ENCODE measurements at places on chromosomes 12 and 14.

GRCh38 chr12:120479458-120479857 lies 9.9 kb upstream of the SRSF9 start:
- DNase-seq: no peak

- no peak for DNase-seq
Observed at GRCh38 chr14:62206456-62206855, 444.2 kb downstream of the SNAPC1 start.

DNA sequence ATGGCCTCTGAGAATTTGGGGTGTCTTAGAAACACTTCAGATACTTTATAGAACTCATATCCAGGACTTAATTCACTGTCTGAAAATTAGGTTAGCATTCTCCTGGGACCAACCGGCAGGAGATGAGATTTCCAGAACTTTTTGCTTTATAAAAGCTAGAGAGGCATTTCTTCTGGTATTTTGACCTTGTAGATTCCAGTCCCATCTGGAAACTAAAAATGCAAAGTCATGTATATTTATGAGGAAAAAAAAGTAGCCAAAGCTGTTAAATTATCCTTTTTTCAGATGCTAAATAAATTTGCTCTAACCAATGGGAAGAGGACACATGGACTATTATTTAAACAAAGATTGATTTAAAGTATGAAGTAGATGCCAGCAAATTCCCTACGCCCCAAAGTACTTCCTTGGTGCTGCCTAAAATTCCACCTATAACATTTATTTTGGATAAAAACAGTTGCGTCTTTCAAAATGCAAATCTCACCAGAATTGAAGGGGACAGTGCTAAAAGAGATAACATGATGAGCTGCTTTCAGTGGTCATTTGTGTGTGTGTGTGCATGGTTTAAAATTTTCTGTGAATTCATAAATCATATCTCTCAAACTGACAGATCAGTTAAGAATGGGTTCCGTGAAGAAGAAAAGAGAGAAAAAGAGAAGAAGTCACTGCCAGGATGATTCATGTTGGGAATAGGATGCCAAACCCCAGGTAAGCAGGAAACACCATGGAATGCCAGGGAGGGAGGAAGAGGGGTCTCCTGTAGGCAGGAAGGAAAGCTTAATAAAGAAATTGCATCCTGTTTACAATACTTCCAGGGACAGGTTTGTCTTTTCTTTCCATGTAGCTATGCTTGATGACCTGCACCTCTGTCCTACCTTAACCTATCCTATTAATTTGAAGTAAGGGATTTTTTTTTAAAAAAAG lies 97.7 kb upstream of the RGS6 start:
- no peak for DNase-seq

DNA sequence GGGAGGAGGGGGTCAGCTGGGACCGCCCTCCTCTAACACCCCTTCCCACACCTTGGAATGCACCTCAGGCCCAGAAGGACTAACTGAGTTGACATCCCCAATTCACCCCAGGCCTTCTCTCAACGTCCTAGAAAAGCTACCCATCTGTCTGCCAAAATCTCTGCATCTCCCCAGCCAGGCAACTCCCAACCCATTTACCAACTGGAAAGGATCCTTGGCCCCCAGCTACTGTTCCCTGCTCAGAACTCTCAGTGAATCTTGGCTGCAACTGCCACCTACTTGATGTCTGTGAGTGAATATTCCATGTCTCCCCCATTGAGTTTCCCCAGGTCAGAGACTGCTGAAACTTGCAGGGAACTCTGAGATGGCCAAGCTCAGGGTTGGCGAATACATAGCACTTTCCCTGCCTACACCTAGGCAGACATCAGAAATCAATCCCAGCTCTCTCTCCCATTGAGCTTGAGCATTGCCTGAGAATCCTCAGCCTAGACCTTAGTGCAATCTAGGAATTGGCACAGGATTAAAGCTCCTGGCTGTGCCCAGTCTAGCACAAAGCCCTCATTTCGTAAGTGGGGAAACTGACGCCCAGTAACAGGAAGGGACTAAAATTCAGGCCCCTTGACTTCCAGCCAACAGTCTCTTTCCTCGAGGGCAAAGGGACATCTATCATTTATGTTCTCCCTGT lies 71.9 kb upstream of the NCOR2 start:
- DNase-seq: no peak

DNA sequence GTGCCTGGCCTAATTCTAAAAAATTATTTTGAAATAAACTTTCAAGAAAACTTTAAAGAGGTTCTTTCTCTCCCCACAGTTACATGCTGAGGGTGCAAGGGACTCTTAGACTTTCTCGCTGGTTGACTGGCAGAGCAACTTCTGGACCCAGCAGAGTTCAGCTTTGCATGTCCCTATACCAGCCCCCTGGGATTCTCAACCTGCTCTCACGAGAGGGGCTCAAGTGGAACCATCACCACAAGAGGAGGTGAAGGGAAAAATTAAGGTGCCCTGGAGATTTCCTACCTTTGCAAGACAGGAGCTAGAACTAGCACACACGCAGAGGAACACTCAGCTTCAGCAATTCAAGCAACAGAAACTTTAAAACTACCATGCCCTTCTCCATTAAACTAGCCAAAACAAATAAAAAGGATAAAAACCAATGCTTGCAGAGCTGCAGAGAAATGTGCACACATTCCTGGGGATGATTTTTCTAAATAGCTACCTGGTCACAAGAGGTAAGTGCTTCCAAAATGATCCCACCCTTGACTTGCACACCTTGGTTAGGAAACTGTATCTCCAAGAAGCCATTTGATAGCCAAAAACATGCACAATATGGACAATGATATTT lies 2.5 kb downstream of the HVCN1 start:
- no peak for DNase-seq

DNA sequence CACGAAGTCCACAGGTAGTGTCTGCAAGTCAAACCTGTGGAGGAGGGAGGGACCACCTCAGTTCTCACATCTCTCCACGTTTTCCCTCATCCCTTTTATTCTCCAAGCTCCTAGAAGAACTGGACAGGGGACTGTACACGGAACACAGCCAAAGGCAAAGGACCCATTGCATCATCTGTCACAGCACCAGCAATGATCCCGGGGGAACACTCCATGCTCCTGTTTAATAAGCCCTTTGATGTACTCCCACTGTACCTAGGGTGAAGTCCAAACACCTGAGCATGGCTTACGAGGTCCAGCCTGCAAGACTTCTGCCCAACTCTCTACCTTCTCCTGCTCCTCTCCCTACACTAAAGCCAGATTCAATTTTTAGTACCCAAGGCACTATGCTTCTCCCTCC lies 26.5 kb downstream of the PRPF40B start:
- no peak for DNase-seq

GRCh38 chr12:66947119-66947518 lies 268.2 kb upstream of the GRIP1 start:
- DNase-seq: no peak

- no peak for DNase-seq
Observed at GRCh38 chr12:110590806-110591326, 7.7 kb upstream of the PPTC7 start.

DNA sequence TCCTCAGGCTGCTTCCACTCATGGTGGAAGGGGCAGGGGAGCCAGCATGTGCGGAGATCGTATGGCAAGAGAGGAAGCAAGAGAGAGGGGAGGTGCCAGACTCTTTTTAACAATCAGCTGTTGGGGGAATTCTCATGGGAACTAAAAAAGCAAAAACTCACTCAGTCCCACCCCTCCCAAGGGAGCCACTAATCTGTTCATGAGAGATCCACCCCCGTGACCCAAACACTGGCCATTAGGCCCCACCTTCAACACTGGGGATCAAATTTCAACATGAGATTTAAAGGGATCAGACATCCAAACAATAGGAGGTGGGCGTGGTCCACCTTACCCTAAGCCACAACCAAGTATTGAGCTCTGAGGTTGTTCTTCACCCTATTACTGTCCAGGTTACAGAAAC lies 375.1 kb downstream of the GRIN2B start:
- DNase-seq: no peak

- DNase-seq: no peak
Observed at GRCh38 chr12:1965916-1966315, 38.3 kb downstream of the DCP1B start.

- no peak for DNase-seq
Observed at GRCh38 chr12:10283027-10283426, 24.6 kb upstream of the KLRD1 start.

DNA sequence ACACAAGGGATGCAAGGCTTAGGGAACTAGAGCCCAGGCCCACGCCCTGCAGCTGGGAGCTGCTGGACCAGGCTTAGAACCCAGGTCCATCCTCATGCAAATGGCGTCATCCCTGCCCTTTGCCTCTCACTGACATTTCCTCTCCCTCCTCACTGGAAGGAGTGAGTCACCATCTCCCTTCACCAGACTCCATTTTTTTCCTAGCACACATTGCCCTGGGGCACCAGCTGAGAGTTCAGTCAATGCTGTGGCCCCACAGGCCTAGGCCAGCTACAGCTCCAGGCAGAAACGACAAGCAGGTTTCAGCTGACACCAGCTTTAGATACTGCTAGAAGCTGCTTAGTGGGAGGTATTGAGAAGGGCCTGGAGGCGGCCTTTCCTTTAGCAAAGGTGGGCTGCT lies 98.9 kb downstream of the RIMBP2 start:
- DNase-seq: no peak

DNA sequence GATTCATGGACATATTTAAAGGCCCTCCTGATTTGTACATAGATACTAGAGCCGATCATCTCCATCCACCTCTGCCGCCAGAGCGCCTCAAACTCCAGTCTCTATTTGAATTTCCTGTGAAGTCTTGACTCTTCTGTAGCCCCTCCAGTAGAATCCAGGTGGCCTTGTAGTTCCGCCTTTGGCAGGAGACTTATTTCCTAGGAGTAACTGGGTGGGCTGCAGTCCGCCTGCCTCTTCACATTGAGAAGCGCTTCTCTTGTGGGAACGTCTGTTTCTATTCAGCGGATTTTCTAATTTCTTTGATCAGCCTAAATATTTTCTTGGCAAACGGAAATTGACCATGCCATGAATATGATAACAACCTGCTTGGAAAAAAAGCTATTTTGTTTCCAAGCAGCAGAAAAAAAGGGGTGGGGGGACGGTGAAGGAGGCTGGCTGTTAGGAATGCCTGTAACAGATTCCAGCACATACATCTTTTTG lies 9.0 kb upstream of the SIX1 start:
- DNase-seq: no peak

- no peak for DNase-seq
Observed at GRCh38 chr12:68240975-68241374, 12.4 kb downstream of the IL22 start.

DNA sequence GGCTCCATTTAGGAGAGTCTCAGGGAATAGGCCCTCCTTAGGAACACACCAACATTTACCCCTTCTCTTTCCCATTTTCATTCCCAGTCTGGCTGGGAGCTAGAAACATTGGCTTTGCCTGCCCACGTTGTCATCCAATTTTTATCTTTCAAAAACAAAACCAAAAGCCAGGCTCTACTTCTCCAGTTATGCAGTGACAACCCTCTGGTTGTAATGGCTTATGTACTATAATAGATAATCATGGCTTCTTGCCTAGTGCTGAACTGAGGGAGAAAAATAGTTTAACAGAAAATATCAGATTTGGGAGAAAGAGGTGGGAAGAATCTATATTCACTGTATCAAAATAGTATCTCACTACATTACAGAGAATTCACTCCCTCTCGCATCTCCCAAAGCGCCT lies 32.1 kb upstream of the IL22 start:
- no peak for DNase-seq

GRCh38 chr12:77213319-77213718 lies 147.9 kb upstream of the E2F7 start:
- DNase-seq: no peak

DNA sequence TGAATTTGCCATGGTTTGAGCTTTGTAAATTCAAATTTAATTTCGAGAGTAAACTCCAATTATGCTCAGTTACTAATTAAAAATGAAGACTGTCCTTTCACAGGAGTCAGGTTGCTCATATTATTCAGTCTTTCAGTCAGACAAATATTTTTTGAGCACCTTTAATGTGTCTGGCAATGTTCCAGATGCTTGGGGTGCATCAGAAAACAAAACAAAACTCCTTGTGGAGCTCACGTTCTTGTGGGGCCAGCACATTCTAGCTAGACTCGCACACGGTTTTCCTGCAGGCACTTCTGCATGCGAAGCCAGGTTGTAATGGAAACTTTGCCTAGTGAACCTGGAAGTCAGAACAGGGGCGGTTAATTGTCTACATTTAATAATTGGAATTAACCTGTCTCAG lies 64.0 kb upstream of the ATF1 start:
- no peak for DNase-seq

GRCh38 chr14:103558071-103558882 lies 4.2 kb downstream of the BAG5 start:
- DNase-seq: no peak

DNA sequence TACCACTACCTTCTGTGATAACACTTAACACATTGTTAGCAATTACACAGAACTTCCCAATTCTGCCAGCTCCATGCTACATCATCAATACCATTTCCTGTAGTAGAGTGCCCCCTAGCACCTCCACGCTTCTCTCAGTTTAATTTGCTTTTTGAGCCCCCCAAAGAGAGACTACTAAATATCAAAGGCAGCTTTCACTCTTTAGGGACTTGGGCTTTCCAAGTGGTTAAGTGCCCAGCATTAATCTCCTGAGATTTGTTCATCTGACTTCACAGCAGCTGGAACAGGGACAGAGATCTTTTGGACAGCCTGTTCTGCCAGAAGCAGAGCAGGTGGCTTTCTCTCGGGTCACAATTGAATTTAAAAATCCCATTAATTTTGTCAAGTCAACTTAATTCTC lies 954.9 kb downstream of the DIO2 start:
- DNase-seq: no peak

GRCh38 chr14:36619853-36620252 lies 37.4 kb upstream of the NKX2-8 start:
- no peak for DNase-seq

DNA sequence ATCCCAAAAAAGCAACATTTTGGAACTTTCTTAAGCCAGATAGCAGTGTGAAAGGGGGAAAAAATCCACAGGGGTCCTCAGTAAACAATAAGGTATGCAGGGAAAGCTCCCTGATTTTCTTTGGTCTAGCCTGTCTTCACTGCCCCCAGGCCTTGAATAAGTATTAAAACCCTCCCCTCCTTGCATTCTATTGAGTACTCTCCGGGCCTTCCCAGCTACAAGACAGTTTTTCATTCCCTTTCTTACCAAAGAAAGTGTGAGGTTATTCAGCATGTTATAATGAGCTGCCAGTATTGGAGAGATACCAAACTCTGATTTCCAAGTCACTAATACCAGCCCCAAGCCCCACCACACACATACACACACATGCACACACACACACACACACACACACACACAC lies 59.8 kb upstream of the KIF21A start:
- no peak for DNase-seq

- no peak for DNase-seq
Observed at GRCh38 chr12:45938566-45938965, 51.8 kb downstream of the SCAF11 start.

GRCh38 chr14:63345826-63346225 lies 27.1 kb upstream of the GPHB5 start:
- no peak for DNase-seq

GRCh38 chr12:46832130-46832704 lies 6.4 kb upstream of the SLC38A4 start:
- no peak for DNase-seq

DNA sequence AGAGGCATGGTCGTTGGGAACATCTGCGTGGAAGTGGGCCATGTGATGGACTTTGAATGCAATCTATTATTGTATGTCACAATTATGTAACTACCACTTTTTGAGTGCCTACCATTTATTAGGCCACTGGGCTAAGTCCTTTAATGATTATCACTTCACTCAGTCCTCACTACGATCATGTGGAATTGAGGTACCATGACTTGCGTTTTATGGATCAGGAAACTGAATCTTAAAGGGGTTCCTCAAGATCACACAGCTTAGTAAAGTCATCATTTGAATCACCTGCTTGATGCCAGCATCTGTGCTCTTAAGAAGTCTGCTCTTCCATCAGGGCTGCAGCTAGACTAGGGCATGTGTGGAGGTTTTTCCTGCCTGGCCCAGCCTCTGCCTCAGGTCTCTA lies 136.7 kb downstream of the DAD1 start:
- no peak for DNase-seq

Data from head of caudate nucleus (tissue), 42 donors.